Astrocyte of the spinal cord (primary cell): ENCODE measurements at places on chromosomes 7 and 10.

DNA sequence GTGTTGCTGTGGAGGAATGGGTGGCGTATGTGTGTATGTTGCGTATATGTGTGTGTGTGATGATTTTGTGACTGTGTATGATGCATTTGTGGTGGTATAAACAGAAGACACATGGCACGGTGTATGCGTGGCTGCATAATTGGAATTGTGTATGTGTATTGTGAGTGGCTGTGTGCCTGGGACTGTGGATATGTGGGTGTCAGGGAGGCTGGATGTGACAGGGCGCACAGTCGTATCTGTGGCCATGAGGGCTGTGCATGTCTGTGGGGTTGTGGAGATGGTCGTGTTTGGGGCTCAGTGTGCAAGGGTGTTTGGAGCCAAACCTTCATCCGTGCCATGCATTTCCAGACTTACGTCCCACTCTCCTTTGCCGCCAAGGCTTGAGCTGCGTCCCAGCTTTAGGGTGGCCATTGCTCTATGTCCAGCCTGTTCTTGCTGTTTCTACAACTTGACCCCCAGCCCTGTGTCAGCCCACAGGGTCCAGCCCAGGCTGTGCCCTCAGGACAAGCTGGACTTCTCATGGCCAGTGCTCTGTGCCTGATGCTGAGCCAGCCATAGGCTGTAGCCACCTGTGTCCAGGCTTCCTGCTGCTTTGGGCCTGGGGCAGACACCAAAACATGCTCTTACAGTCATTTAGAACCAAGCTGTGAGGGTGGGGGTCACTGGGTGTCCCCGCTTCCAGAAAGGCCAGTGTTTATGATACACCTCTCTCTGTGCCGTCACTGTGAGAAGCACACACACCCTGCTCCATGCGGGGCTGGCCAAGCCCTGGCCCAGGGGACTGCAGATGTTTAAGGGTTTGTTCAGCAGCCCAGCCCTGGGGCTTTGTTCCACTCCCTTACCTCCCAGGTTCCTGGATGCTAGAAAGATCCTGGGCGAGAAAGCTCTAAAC, 127.6 kb downstream of the NEURL1 start:
- DNase-seq, result no peak

GRCh38 chr7:140656548-140657515, 15.9 kb upstream of the ADCK2 start:
- DNase-seq, result peak; percentile 49

GRCh38 chr10:36173364-36173763, 531.3 kb upstream of the FZD8 start:
- DNase-seq, result peak; percentile 23

DNA sequence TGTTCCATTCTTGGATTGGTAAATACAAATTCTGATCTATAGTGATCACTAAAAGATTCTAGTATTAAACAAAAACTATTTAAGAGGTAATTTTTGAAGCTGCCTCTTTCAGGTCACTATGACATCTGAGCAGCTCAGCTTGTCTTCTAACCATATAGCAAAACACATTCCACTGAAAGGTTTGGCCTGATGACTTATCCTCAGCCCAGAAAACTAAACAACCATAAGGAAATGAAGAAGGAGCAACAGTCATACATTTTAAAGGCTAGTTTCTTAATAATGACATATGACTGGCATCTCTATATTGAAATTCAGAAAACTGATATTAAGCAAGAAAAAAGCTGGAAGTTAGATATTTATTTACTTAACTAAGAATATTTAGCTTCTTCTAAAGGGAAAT, 24.6 kb downstream of the NT5C2 start:
- DNase-seq, result peak; percentile 56

- no peak for DNase-seq
Measured at GRCh38 chr7:71015252-71015900, 116.6 kb upstream of the GALNT17 start.

- no peak for DNase-seq
Measured at GRCh38 chr7:151756866-151757265, 120.0 kb downstream of the PRKAG2 start.

DNA sequence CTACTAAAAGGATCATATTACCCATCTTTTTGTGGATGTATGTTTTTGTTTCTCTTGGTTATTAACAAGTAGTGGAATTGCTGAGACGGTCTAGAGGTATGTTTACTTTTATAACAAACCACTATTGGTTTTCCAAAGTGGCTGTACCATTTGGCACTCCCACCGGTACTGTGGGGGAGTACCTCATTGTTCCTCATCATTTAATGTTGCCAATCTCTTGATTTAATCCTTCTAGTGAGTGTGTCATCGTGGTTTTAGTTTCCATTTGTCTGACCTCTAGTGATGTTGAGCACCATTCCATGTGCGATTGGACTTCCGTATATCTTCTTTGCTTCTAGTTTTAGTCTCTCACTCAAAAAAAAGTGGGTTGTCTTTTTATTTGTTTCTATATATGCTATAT, 50.4 kb downstream of the RBM33 start:
- peak; percentile 62 for DNase-seq

GRCh38 chr10:131177431-131178327, 133.8 kb downstream of the TCERG1L start:
- DNase-seq, result no peak

GRCh38 chr10:12835709-12836108, 165.8 kb downstream of the CCDC3 start:
- peak; percentile 62 for DNase-seq

GRCh38 chr7:65422670-65423069, 49.0 kb downstream of the ZNF92 start:
- no peak for DNase-seq

- DNase-seq, result no peak
Measured at GRCh38 chr7:17340655-17341054, 42.2 kb downstream of the AHR start.

GRCh38 chr10:119542357-119542987, at the start of gene RGS10:
RGS10 (minus strand) TSS chr10:119542719; CDS start chr10:119542638, 81 bp downstream.
- DNase-seq, result peak; percentile 70

- DNase-seq, result no peak
Measured at GRCh38 chr7:76066716-76067503, 19.0 kb downstream of the MDH2 start.

- DNase-seq, result peak; percentile 72
Measured at GRCh38 chr10:89625041-89625765, 19.8 kb downstream of the PANK1 start.

DNA sequence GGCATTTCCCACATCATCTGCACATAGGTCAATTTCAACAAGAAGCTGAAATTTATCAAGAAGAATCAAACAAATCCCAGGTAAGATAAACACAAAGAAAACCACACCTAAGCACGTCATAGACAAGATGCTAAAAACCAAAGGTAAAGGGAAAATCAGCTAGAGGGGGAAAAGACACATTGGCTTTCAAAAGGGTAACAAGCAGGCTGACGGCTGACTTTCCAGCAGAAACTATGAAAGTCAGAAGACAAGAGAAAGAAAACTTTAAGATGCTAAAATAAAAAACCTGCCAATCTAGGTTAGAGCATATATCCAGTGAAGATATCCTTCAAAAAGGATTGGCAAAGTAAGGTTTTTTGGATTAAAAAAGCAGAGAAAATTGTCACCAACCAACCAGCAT, 59.9 kb upstream of the RHEB start:
- DNase-seq, result no peak

GRCh38 chr7:31457551-31457950, 56.3 kb upstream of the ITPRID1 start:
- DNase-seq, result no peak

DNA sequence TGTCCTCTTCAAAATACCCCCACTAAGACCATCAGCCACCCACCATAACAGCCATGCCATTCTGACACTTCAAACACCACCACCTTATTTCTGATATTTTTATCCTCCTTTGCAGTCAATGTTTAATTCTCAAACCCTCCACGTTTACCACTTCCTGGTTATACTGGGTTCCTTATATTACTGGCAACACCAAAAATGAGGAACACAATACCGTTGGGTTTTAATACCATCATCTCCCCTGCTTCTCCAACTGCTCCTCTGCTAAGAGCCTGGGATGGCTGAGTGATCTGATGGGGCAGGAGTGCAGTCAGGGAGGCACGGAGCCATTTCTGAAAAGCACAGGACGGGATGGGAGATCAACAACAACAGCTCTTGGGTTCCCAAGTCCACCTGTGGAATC, 140.5 kb downstream of the CHCHD3 start:
- DNase-seq, result no peak

DNA sequence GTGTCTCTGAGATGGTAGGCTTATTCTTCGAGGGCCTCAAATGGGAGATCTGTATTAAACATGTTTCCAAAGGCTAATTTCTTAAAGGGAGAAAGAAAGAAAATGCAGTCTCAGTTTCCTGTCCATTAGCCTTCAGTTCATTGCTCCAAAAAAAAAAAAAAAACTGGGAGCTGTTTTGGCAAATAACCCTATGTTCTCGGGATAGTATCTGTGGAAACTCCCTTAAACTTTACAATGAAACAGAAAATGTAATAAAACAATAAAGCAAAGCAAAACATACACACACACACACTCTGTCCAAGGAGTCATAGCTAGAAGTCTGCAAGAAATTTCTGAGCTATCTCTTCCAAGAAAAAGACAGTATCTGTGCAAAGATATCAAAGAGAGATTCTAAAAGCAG, 172.5 kb upstream of the CELF2 start:
- no peak for DNase-seq

- no peak for DNase-seq
Measured at GRCh38 chr7:92631850-92632487, 41.8 kb upstream of the FAM133B start.

DNA sequence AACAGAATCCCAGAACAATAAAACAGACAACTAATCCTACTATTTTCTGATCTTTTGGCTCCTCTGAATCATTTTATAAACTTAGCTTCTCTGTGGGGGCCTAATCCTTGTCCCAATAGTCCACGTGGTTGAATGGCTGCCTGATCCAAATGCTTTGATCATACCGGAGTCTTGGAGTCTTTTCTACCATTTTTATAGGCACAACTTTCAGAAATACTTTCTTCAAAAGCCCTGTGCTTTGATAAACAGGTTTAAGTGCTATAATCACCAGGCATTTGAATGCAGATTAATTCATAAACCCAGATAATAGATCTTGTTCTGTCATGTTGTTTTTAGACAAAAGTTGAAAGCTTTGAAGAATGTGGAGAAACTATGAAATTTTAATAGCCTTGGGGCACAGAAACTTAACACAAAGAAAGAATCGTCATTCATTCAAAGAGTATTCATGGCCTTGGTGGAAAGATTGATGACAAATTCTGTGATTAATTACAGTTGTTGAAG, 163.7 kb downstream of the AHR start:
- DNase-seq, result no peak

GRCh38 chr7:85185424-85186082, 1.3 kb downstream of the SEMA3D start:
- peak; percentile 71 for DNase-seq

DNA sequence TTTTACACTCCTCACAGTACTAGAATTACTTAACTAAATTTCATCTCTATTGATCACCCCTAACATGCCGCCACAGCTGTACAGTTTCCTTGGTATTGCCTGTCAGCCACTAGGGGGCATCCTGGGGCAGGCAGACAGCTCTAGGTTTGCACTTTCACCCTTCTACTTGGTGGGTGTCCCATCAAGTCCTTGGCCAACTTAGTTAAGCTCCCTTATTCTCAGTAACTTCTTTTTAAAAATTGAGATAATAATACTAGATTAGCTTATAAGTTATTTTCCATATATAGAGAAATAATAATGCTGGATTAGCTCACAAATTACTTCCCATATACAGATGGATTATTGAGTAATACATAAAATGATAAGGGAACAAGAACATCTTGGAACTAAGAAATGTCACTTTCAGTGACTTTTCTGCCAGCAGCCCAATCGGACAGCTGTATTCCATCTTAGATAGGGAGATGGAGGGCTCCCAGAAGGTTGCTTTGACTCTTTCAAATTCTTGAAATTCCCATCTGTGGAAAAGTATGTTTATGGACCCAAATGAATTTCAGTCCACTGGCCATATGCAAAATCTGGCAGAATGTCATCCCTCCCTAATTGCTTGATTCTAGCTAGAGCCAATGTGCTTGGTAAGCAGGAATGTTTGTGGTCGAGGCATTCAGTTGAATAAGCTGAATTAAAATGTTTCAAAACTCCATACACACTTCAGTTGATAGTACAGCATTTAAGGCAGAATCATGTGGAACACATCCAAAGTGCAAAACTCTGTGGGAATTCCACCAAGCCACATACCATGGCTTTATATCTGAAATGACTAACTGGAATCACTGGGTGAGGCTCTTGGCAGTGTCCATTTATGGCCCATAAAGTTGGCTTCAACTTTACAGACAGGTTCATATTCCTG, 309.7 kb downstream of the CSTF2T start:
- DNase-seq, result peak; percentile 98

- DNase-seq, result no peak
Measured at GRCh38 chr7:35717516-35717915, 22.6 kb upstream of the HERPUD2 start.

GRCh38 chr7:112383671-112384417, 66.4 kb upstream of the IFRD1 start:
- no peak for DNase-seq

- DNase-seq, result no peak
Measured at GRCh38 chr7:28980451-28981160, 22.5 kb upstream of the TRIL start.

DNA sequence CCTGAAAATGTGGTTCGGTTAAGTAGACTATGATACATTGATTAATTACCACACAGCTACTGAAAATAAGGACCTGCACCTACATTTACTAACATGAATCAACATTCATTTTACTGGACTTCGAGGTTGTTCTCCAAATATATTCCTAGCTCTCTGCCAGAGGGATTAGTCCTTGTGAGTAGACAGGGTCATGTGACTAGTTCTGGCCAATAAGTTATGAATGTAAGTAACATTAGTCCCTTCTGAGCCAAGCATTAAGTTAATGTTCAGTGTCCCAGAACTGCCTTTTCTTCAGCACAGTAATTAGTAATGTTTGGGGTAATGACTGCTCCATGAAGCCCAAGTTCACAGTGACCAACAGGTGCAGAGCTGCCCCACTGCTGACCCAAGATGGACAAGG, 9.2 kb downstream of the ITIH5 start:
- DNase-seq, result no peak

DNA sequence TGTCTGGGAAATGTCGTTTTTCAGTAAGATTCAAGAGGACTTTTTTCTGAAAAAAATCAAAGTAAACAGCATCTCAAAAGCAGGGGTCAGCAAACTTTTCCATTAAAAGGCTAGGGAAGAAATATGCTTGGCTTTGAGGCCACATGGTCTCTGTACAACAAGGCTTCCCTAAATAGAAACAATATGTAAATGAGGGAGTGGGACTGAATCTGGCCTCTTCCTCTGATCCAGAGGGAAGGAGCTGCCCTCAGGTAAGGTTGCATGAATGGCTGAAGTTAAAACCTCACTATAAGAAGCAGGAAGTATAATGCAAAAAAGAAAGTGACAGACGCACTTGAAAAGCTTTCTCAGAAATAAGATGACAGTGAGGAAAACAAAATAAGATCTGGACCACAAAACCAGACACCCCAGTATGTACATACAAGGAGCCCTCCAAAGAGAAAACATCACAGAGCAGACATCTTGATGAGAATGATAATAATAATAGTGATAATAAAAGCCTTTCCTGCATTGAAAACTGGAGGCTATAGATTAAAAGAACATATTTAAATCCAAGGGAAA, 115.2 kb downstream of the PLXNA4 start:
- no peak for DNase-seq

- no peak for DNase-seq
Measured at GRCh38 chr7:112649560-112649959, 140.6 kb downstream of the TMEM168 start.
